ENCODE measurements at places on chromosomes 1 and 21.

DNA sequence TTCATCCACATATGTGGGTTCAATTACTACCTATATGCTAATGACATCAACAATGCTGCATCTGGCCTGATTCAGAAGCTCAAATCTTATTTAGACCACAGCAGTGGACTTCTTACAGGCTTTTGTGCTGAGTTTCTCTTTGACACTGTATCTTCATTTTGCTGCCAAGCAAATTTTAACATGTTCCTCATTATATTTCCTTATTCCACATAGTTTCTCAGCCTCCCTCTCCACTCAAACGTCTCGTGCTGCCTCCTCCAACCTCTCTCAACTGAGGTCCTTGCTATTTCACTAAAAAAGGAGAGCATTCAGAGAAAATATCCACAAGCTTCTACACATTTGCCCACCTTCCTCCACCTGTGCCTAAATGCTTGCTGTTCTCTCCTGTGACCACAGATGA is 6.5 kb downstream of the TDRKH start:
- DNase-seq, result no peak

DNA sequence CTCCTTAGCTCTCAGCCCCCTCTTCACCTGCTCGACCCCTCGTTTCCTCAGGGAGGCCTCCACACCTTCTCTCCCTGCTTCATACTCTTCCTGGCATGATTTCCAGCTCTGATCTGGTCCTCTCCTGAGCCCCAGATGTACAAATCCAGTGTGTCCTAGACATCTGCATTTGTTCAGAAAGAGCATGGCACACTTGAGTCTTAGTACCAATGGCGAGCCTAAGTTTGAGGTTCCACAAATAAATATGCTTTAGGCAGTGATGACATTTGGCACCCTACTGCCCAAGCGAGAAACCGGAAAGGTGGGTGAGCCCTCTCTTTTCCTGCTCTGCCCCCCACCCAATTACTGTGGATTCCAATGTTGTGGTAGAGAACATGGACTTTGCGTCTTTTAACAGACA is 34.0 kb downstream of the ATP1A1 start:
- no peak for DNase-seq

- DNase-seq, result peak; percentile 88
Measured at GRCh38 chr1:30888391-30888790, 20.2 kb downstream of the SDC3 start.

- DNase-seq, result no peak
Measured at GRCh38 chr21:26935977-26936376, 30.9 kb downstream of the ADAMTS5 start.

DNA sequence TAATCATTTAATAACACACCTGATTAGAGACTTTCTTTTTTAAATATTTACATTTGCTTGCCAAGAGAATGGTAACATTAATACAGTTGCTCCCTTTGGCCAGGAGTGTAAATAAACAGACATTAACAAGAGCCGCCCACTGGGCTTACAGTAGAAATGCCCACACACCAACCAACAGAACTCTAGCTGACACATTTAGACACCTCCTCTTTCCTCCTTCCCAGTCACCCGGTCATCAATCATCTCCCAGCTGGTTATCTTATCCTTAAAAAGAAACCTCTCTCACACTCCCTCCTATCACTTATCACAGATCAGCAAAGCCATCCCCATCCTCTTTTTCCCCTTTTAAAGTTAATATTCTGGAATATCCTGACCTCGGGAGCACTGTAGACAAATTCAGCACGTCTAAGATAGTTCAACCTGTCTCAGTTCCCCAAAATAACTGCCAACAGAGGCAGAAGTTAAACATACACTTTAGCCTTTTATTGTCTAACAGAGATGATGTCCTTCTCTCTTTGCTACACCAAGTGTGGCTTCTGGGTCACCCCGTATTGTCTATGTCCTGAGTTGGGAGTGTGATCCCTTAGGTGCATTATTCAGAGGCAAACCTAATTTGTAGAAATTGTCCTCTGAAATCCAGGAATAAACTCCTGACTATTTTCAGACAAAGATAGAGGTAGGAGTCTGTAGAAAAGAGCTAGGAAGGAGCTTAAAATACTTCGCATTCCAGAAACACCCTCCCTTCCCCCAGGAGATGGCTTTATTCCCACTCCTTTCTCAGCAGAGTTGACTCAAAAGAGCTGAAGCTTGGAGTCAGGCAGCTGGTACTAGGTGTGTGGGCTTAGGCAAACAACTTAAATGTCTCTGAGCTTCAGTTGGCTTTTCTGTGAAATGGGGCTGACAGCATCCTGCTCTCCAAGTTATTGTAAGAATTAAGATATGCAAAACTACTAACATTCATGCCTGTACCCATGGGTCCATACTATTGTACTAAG is 8.8 kb downstream of the MYCL start:
- peak; percentile 61 for DNase-seq

DNA sequence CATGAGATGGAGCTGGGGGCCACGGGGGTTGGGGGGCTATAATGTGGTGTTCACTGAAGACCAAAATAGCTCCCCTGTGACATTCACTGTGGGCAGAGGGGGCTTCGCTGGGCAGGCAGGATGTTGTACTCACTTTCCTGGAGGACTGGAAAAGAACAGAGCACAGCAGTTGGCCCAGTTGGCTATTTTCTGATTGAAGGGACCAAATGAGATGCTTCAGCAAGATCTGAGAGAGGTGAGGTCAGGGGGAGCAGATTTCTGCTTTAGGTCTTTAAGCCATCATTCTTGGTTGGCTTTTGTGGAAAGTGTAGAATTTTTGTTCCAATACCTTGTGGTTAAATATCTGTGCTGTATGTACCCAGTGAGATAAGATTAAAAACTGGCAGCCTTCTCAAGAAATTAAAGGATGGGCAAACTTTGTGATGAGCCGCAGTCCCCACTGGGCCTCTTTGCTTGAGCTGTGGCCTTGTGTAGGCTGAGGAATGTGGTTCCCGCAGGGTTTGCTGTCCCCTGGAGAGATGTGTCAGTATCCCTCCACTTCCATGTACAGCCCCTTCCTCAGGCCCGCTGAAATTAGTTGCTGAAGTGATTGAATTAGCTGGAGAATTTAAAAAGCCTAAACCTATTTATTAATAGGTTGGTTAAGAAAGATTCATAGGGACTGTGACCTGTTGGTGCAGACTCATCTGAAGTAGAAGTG is 80.7 kb downstream of the ATP5PO start:
- no peak for DNase-seq

GRCh38 chr1:43272161-43272560 is 2.4 kb downstream of the TMEM125 start:
- no peak for DNase-seq

DNA sequence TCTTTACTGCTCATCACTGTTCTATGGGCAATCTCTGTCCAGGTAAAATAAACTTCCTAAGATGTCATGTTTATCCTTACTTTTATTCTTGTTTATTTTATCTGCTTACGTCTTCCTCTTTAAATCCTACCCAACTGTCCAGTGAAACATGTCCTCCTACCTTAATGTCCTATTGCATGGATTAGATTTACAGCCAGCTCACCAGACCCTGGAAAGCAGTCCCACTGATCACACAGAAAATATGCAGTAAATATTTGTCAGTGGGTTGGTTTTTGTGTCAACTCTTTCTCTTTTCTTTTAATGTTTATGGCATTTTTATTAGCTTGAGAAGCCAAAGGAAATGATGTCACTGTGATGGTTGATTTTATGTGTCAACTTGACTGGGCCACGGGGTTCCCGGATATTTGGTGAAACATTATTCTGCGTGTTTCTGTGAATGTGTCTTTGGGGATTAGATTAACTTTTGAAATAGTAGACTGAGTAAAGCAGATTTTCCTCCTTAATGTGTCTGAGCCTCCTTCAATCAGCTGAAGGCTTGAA is 258.3 kb downstream of the SRGAP2C start:
- DNase-seq, result peak; percentile 6

DNA sequence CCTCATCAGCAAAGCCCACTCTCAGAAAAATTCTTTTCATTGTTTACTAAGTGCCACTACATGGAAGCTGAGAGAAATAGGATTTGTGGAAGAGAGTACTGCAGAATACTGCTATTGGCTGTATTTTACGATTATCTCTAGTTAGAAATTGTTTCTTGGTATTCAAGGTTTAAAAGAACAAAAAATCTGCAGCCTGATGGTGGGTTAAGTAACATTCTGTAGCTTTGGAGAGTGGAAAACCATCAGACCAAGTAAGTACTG is 27.3 kb downstream of the PTTG1IP start:
- no peak for DNase-seq

DNA sequence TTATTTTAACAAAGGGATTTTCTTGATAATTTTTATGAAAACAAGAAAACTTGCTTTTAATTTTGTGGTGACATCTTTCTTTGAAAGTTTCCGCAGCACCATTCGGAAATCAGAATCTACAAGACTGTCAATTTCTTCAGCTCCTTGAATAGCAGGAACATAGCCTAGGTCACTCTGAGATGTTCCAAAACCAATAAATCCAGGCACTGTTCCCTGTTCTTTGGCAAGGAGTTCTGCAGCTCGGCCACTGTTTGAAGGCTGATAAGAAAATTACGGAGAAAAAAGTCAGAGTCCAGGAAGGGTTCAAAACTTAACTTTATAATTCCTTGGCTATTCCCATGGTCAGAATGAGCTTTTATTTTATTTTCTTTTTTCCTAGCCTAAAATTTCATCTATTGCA is 6.0 kb downstream of the LTN1 start:
- DNase-seq, result no peak

- peak; percentile 9 for DNase-seq
Measured at GRCh38 chr1:239253032-239253431, 133.3 kb upstream of the CHRM3 start.

DNA sequence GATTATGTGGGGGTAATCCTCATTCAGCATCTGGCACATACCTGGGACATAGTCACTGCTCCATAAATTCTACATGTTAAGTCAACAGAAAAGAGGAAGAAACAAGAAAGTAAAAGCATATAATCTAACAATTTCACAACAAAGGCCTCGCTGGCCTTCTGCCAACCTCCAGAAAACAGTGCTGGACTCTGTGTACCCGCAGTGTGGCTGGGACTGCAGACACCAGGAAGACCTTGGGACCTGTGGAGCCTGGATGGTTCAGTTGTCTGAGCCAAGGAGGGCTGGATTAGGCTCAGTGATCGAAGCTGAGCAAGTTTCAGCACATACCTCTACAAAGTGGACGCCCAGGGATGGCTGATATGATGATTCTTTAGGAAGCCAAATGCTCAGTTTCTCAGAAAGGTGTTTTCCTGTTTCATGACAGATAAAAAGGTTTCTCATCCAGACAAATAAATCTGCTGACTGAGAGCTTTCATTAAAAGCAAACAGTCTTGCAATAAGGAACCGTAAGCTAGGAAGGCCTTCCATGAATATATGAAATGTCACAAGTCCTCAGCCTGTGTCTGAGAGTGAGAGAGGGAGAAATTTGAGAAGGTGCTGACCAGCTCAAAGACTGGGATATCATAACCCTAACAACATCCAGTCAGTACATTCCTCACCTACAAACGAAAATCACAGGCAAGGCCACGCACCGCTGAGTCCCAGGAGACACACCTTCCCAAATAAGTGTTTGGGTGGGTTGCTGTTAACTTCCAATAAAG is 48.4 kb downstream of the CAPZB start:
- DNase-seq, result no peak

DNA sequence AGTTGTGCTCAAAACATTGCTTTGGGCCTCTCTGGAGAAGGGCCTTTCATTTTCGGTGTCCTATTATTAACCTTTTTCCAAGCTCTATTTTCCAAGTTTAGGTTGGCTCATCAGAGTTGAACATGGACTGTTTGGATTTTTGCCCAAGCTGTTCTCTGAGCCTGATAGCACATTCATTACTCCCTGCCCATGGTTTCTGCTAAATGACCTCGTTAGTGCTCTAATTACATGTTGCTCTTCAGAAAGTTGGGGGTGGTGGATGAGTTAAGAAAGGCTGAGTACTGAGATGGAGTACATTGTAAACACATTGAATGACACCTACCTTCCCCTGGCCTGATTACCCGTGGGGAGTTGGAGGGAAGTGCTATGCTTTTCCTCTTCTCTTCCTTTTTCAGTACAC is 38.9 kb downstream of the LMO4 start:
- DNase-seq, result no peak

GRCh38 chr1:203649999-203650836 is 23.6 kb downstream of the ATP2B4 start:
- DNase-seq, result no peak

DNA sequence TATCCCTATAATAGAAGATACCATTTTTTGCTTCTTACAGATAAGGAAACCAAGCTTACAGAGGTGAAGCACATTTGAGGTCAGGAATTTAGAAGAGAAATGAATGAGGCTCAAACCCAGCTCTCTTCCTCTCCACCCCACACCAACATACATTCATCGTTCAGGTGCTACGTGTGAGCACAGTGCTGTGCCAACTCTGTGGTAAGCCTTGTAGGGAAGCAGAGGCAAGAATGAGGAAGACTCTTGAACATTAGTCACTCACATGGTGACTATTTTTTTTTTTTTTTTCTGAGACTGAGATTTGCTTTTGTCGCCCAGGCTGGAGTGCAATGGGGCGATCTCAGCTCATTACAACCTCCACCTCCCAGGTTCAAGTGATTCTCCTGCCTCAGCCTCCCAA is 314.0 kb downstream of the NTNG1 start:
- DNase-seq, result no peak

DNA sequence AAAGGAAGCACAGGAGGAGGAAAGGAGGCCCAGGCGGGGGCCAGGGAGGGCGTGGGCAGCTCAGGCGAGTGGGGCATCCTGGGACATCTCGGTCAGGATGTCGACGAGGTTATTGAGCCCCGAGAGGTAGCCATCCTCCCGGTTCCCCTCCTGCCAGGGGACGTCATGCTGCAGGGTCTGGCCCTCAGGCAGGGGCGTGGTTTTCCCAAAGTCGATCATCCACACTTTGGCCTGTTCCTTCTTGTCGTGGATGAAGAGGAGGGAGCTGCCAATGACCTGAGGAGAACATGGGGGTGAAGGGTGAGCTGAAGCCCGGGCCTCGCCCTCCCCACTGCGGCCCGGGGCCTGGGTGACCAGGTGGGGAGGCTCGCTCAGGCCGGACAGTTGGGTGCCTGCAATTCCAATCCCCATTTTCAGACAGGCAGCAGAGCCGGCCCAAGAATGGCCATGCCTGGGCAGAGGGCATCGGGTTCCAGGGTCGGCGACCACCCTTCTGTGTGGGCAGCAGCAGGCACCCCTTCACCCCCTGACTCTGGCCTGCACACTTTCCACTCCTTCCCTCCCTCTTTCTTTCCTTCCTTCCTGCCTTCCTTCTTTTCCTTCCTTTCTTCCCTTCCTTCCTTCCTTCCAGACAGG is 86.2 kb downstream of the STUM start:
- DNase-seq, result no peak

DNA sequence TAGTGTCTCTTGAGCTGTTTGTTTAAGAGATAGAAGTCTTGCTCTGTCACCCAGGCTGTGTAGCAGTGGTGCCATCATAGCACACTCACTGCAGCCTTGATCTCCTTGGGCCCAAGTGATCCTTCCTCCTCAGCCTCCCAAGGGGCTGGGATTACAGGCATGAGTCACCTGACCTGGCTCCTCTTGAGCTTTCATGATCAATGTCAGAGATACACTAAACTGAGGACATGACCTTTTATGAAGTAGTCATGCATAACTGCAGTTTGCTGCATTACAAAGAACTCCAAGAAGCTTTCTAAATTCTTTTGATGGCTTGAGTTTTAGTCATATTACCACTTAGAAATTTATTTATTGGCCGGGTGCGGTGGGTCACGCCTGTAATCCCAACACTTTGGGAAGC is 77.7 kb downstream of the CC2D1B start:
- DNase-seq, result peak; percentile 40

- no peak for DNase-seq
Measured at GRCh38 chr1:220528679-220529501, 954 bp downstream of the MARK1 start.

- DNase-seq, result no peak
Measured at GRCh38 chr1:159008744-159009188, 941 bp upstream of the IFI16 start.

All from HFFc6 (cell line).